Right lung (tissue), 10 donors: ENCODE measurements at places on chromosomes 12 and 14.

GRCh38 chr12:47414511-47414910 is 291.3 kb downstream of the RPAP3 start:
- DNase-seq: no peak

DNA sequence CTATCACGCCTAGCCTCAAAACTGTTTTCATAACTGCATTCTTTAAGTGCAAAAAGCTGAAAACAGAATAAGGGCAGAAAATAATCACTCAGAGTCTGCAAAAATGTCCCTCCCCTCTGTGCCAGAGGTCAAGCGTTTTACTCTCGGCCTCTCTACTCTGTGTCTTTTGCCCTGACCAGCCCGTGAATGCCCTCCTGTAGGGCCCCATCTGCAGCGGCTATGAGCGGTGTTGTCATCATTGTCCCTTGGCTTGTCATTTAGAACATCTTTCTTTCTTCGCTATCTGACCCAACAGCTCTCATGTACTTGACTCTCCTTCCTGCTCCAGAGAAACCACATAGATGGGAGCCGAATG is 21.7 kb downstream of the ELK3 start:
- DNase-seq: no peak

DNA sequence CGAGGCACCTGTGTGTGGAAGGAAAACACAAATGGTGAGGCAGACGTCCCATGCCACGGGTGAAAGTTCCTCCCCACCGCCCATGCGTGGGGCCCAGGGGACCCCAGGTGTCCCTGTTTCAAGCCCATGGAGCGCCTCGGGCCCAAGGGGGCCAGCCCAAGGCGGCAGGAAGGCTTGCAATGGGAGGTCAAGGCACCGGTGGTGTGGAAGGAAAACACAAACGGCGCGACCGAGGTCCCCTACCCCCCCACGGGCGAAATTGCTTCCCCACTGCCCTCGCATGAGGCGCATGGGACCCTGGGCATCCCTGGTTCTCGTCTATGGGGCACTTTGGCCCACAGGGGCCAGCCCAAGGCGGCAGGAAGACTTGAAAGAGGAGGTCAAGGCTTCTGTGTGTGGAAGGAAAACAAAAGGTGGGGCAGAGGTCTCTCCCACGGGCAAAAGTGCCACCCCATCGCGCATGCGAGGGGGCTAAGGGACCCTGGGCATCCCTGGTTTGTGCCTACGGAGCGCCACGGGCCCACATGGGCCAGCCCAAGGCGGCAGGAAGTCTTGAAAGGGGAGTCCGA is 379.4 kb downstream of the ALG10 start:
- DNase-seq: no peak

GRCh38 chr14:72578514-72578913 is 315.4 kb downstream of the DPF3 start:
- DNase-seq: no peak

GRCh38 chr12:63915105-63915800 is 70.8 kb downstream of the SRGAP1 start:
- DNase-seq: no peak

- DNase-seq: no peak
Measured at GRCh38 chr12:40515041-40515816, 177.0 kb upstream of the CNTN1 start.

DNA sequence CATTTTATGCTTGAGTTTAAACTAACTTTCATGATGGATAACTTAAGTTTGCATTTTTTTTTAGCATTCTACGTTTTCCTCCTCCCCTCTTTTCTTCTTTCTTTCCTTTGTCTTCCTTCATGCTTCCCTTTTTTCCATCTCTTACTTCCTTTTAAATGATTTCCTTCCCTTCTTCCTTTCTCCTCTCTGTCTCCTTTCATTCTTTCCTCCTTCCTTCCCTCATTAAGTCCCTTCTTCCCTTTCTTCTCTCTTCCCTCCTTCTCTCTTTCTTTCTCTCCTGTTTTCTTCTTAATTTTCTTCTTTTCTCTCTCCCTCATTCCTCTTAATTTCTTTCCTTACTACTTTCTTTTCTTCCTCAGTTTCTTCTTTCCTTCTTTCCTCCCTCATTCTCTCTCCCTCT is 376.0 kb downstream of the LRIG3 start:
- no peak for DNase-seq

DNA sequence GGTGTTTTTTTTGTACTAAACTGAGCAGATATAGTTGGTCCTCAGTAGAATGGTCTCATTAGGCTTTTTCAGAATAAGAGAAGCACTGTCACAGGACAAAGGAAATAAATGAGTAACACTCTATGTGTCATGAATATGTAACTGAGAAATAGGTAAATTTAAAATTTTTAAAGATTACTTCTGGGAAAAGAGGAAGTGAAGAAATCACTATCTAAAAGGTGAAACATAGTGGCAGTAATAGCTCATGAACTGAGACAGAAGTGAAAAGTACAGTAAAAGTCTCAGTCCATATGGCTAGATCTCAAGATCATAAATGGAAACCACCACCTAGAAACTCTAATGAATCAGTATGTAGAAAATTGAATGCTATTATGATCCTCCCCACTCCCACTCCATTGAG is 89.3 kb upstream of the TTC7B start:
- DNase-seq: no peak

DNA sequence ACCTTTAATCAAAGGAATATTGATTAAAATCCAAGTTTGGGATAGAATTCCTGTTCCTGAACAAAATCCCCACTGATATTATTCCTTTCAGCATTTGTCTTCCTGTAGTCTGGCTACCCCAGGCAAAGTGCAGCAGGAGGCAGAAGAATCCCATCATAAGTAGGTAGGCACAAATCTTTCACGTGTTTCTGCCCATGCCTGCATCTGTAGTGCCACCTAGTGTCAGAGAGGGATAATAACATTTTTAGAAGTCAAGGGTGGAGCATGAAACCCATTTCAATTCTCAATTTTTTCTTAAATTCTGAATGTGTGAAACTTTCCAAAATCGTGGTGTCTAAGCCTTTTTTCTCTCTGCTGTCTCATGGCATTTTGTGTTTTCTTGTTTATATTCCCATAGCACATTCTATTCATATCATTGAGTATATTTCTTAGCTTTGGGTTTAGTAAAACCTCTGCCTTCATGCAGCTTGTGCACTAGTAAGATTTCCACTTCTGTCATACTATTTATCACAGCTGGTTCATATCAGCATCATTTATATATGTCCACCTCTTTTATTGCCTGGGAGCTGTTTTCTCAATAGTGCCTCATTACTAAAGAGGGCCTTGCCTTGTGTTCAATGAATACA is 47.8 kb upstream of the RERG start:
- DNase-seq: peak; percentile 39

DNA sequence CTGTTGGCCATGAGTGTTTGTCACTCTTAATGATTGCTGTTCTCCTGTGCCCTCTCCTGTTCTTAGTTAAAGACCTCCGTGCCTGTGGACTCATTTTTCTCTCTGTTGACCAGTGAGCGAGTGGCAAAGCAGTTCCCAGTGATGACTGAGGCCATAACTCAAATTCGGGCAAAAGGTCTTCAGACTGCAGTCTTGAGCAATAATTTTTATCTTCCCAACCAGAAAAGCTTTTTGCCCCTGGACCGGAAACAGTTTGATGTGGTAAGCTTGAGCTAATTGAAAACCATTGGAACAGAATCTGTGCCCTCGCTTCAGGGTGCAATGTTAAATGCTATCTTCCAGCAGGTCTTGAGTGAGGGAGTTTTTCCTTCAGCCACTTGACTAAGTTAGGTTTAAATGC is 19.8 kb downstream of the ACAD10 start:
- DNase-seq: no peak

DNA sequence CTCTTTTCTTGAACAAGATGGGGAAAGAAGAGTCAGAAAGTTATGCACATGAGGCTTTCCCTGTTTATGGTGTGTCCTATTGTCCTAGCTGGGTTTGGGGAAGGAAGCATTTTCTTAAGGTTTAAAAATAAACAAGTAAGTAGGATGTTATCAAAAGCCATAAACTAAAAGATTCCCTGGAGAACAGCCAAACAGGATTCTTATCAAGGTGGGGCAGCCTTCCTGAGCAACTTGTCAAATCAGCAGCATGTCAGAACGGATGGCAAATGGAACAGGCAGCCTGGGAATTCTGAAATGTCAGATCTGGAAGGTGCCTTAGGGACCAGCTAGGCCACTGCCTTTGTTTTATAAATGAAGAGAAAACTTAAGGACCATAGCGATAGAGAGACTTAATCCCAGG is 152.2 kb upstream of the RGS6 start:
- peak; percentile 23 for DNase-seq

GRCh38 chr12:32365473-32366064 is 33.8 kb upstream of the FGD4 start:
- DNase-seq: peak; percentile 30

GRCh38 chr14:22980672-22981089 is 1.7 kb downstream of the AJUBA start:
- no peak for DNase-seq

DNA sequence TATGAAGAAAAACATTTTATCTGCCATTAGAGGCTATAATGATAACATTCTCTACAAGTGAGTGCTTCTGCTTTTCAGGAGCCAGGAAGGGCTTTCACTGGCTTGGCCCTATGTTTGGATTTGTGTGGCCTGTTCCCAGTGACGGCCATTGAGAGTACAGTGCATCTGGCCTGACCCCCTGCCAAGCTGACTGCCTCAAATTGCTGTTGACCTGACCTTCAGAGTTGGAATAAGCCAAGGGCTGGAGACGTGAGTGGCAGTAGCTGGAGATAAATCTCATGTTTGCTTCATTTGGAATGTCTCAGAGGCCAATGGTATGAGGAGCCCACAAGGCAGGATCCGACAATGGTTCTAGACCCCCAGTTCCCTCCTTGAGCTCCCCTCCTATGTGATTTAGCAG is 28.3 kb upstream of the PLEKHG7 start:
- no peak for DNase-seq

- DNase-seq: no peak
Measured at GRCh38 chr12:70795608-70796007, 124.9 kb downstream of the PTPRR start.

- DNase-seq: peak; percentile 63
Measured at GRCh38 chr14:79602045-79602444, 609.3 kb downstream of the DIO2 start.

GRCh38 chr12:22348208-22348607 is 13.7 kb upstream of the ST8SIA1 start:
- no peak for DNase-seq

DNA sequence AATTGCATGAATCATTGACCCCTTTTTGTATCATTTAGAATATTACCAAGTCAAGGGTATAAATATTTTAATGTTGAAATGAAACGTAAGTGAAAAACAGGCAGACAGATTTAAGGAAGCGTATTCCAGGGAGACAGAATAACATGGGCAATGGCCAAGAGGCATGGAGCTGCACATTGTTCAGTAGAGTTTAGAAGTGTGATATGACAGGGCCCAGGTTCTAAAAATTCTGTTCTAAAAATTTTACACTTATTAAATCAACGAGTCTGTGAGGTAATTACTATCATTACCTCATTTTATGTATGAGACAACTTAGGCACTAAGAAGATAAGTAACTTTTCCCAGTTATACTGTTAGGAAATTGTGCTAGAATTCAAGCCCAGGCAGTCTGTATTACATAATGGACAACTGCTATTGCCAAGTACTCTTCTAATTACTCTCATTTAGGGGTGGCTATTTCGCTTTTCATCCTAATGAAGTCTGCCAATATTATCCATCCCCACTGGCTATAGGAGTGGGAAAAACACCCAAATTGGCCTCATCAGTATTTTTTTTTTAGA is 103.2 kb upstream of the NAV3 start:
- DNase-seq: peak; percentile 35

GRCh38 chr14:95850429-95850828 is 26.2 kb upstream of the TUNAR start:
- no peak for DNase-seq

DNA sequence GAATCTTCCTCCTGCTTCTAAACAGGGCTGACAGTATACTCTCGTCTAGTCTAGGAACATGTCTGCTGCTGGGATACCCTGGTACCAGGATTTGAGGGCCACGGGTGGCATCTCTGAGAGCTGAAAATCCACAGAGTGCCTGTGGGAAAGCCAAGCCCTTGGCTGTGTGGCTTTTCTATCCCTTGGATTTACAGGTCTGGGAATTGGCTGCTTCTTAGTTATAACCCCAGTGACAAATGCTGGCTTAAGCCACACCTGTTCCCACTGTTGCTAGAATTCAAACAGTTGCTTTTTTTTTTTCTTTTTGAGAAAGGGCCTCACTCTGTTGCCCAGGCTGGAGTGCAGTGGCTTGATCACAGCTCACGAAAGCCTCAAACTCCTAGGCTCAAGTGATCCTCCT is 14.3 kb upstream of the RIN3 start:
- no peak for DNase-seq

GRCh38 chr14:64788706-64789105 is 84.5 kb downstream of the PLEKHG3 start:
- DNase-seq: no peak

DNA sequence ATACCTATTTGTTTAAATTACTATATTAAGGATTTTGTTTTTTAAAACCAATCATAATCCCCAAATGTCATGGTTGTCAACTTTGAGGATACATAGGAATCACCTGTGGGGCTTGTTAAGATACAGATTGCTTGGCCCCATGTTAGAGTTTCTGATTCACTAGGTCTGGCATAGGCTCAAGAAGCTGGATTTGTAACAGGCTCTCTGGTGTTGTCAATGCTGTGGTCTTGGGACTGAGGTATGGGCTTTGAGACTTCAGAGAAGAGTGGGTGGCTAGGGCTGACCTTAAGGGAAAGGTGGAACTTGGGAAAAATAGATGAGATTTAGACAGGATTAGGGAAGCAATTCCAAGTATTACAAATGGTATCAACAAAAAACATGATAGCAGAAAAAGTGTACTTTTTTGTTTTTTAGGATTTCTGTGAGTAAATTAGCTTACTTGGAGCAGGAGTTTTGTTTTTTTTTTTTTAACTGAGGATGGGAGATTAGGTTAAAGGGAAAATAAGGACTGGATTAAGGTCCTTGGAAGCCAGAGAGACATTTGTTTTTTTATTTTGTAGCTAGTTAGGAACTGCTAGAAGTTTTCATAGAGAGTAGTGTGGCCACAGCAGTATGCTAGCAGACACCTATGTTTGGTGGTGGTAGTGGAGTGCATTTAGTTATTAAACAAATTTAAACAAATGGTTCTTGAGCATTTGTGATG is 88.6 kb downstream of the RAD51B start:
- no peak for DNase-seq

GRCh38 chr14:68471029-68471963 is 321.6 kb downstream of the ZFP36L1 start:
- DNase-seq: no peak

- no peak for DNase-seq
Measured at GRCh38 chr14:102629808-102630350, 37.4 kb downstream of the RCOR1 start.
